NCI-H1048 (cell line): ENCODE measurements at places on chromosomes 11 and 22.

- DNase-seq: no peak
These were observed 2.6 kb downstream of the PPP1R14B start for GRCh38 chr11:64244107-64244506.

GRCh38 chr11:69376155-69377028 is 82.4 kb downstream of the MYEOV start:
- DNase-seq: no peak

GRCh38 chr11:57223601-57224000 is 13.4 kb downstream of the APLNR start:
- DNase-seq: no peak

- no peak for DNase-seq
These were observed 11.2 kb downstream of the PNPLA5 start for GRCh38 chr22:43880541-43880991.

DNA sequence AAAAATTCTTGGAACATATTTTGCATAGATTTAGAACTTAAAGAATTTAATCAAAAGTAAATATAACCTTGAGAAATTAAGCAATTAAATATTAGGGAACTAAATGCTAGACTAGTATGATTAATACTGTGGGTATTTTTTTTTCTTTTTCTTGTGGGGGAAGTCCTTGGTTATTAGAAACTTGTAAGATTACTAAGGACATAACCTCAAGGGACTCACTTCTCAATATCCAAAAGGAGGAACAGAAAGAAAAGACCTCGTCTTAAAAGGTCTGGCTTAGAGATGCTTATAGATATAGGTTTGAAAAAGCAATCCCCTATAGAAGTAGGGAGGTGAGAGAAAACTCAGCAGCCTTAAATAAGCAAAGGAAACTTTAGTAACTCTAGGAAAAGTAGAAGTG is 368.5 kb downstream of the INSC start:
- DNase-seq: no peak
